Occipital lobe (tissue), 3 donors: ENCODE measurements at places on chromosomes 11 and 22. TPM values are rescaled to one million over a fixed set of nuclear protein-coding genes. Genes with fewer than 3 reads are reported as not detected.

DNA sequence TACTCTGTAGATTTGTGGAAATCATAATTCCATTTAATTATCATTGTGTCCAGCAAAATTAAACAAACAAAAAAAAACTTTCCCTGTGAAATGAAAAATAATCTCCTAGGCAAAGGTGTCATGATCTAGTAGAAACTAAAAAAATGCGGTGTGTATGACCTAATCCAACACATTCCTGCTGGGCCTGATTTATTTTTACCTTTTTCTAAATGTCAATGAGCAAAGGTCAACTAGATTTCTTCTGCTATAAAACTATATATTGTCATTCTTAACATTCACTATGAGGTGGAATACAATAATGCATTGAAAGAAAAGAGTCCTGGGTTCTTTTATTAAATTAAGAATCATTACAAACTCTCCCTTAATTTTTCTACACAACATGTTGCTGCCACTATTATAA is 57.1 kb upstream of the MN1 start:
- DNase-seq = no peak

TRIM66 gene
- total RNA-seq = 0.62 TPM

WEE1 gene
- total RNA-seq = 17.3 TPM

MFNG gene
- 3.9 TPM for total RNA-seq

OR51E2 gene
- total RNA-seq = not detected

DNA sequence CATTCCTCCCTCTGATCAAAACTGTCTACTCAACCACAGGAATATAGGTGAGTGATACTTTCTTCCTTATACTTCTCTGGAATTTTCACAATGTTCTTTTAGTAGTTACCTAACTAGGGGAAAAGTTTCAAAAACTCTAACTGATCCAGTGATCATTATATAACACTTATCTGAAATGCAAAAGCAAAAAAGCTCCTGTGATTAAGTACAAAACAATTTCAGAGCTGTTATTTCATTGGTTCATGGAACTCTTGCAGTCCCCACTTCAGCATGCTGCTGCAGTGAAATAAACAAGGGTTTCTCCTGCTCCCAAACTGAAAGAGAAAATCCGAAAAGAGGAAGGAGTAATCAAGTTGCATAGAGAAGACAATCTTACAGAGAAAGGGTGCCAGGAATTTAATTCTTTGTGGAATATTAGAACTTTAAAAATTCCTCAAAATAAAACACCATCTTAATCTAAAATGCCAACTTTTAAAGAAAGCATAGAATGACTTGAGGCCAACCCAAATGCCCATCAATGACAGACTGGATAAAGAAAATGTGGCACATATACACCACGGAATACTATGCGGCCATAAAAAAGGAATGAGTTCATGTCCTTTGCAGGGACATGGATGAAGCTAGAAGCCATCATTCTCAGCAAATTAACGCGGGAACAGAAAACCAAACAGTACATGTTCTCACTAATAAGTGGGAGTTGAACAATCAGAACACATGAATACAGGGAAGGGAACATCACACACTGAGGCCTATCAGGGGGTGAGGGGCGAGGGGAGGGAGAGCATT is 20.3 kb downstream of the PPP2R1B start:
- no peak for DNase-seq

- DNase-seq = no peak
Measured at GRCh38 chr11:69120096-69120875, 35.4 kb upstream of the SMIM38 start.

- DNase-seq = no peak
Measured at GRCh38 chr11:107354780-107355179, 102.8 kb downstream of the CWF19L2 start.

- no peak for DNase-seq
Measured at GRCh38 chr11:61966734-61967115, 709 bp downstream of the FTH1 start.

- no peak for DNase-seq
Measured at GRCh38 chr11:111297696-111298095, 650 bp upstream of the POU2AF3 start.

DNA sequence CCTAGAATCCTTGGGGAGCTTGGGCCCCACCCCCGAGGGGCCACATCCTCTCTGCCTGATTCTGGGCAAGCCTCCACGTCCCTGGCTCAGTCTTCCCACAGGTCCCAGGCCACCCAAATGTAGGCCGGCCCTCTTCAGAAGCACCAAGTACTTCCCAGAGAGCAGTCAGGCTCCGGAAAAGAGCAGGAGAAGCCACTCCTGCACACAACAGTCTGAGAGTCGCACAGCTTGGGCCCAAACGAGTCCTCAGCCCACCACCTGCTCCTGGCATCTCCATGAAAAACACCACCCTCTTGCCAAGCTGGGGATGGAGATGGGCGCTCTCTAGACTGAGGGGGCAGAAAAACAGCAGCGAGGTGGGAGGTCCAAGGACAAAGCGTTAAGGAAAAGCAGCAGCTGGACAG is 15.4 kb downstream of the EHD1 start:
- DNase-seq = no peak

DNA sequence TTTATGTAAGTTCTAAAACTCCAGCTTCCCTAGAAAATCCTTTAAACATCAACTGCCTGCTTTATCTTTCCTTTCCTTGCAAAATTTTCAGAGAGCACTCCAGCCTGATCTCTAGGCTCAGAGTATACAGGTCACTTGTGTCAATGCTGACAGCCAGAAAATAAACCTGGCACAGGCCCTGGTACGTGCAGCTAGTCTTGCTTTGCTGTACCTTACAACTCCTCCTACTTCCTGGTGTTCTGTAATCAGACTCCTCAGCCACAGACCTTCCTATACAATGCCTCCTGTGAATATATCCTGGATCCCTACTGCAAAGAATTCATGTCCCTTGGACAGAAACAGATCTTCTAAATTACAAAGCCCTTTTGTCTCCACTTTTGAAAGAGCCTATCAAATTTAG is 24.2 kb upstream of the TMEM123 start:
- no peak for DNase-seq

DNA sequence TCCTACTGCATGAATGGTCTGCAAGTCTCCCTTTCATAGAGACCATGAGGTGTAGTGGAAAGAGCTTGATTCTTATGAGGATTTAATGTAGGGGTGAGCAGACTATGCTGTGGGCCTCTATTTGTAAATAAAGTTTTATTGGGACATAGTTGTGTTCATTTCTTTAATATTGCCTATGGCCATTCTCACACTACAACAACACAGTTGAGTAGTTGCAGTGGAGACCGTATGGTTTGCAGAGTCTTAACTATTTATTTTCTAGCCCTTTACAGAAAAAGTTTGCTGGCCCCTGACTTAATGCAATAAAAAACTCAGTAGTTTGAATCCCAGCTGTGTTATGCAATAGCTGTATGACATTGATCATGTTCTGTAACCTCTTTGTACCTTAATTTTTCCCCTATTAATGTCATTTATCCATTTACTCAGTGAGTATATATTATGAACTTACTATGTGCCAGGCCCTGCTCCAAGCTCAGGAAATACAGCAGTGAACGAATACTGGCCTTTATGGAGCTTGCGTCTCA is 106.3 kb downstream of the ATXN10 start:
- DNase-seq = no peak

- no peak for DNase-seq
Measured at GRCh38 chr11:62108971-62109404, 14.8 kb upstream of the INCENP start.

- DNase-seq = no peak
Measured at GRCh38 chr22:19879246-19879570, 24.5 kb upstream of the GNB1L start.

GRCh38 chr11:15222777-15223176 is 108.1 kb downstream of the INSC start:
- no peak for DNase-seq

GRCh38 chr22:41762980-41763779 is 37.3 kb upstream of the CCDC134 start:
- DNase-seq = no peak

GRCh38 chr11:77072851-77073327 is 6.1 kb downstream of the CAPN5 start:
- no peak for DNase-seq

- DNase-seq = no peak
Measured at GRCh38 chr11:1521382-1522080, 35.0 kb upstream of the MOB2 start.

DNA sequence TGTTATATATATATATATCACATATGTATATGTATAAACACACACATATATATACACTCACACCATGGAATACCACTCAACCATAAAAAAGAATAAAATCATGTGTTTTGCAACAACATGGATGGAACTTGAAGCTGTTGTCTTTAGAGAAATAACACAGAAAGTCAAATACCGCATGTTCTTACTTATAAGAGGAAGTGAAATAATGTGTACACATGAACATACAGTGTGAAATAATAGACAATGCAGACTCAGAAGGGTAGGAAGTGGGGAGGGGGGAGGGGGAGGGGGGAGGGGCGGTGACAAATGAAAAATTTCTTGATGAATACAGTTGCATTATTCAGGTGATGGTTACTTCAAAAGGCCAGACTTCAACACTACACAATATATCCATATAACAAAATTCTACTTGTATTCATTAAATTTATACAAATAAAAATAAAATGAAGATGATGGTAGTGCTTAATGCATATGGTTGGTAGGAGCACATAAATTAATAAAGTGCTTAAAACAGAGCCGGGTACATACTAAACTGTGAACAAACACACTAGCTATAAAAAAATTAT is 5.8 kb upstream of the OR5B2 start:
- no peak for DNase-seq
